Cortex of kidney (tissue), 1 donor: ENCODE measurements at places on chromosomes 5 and 9.

GRCh38 chr5:6723122-6723815 lies 10.0 kb downstream of the TENT4A start:
- DNase-seq: no peak

- DNase-seq: no peak
Observed at GRCh38 chr5:52388349-52388748, 399.4 kb upstream of the ITGA1 start.

- no peak for DNase-seq
Observed at GRCh38 chr9:111992523-111992922, 95.9 kb downstream of the UGCG start.

GRCh38 chr9:93721417-93721965 lies 145.1 kb downstream of the PHF2 start:
- no peak for DNase-seq
